ENCODE measurements at places on chromosomes 13 and 19. TPM values are rescaled to one million over a fixed set of nuclear protein-coding genes. Genes with fewer than 3 reads are reported as not detected.

The MBD3L2 gene
- not detected for polyA plus RNA-seq

The ZNF468 gene
- 6.9 TPM for polyA plus RNA-seq

The TMPRSS9 gene
- not detected for polyA plus RNA-seq

The ZNF730 gene
- polyA plus RNA-seq, result 0.18 TPM

The RNF17 gene
- not detected for polyA plus RNA-seq

The SPTBN4 gene
- polyA plus RNA-seq, result 4.3 TPM

The ZNF835 gene
- polyA plus RNA-seq, result 1.6 TPM

The SHKBP1 gene
- 22.8 TPM for polyA plus RNA-seq

The FKBP8 gene
- 285 TPM for polyA plus RNA-seq

The STOML3 gene
- not detected for polyA plus RNA-seq

The FUT6 gene
- polyA plus RNA-seq, result not detected

The PTH2 gene
- polyA plus RNA-seq, result not detected

The KCNRG gene
- 0.27 TPM for polyA plus RNA-seq

The MBD3L2B gene
- not detected for polyA plus RNA-seq

The TUBA3C gene
- 0.14 TPM for polyA plus RNA-seq

The ANGPTL8 gene
- polyA plus RNA-seq, result 4.8 TPM

The TMEM147 gene
- polyA plus RNA-seq, result 140 TPM

The ALOX5AP gene
- 1.9 TPM for polyA plus RNA-seq

The KLHL1 gene
- not detected for polyA plus RNA-seq

The TEX29 gene
- polyA plus RNA-seq, result 0.25 TPM

The PGLYRP2 gene
- polyA plus RNA-seq, result not detected

The DNMT1 gene
- polyA plus RNA-seq, result 19.3 TPM

The ICAM1 gene
- polyA plus RNA-seq, result 9.8 TPM

The STARD13 gene
- polyA plus RNA-seq, result 9.6 TPM

The UQCRFS1 gene
- polyA plus RNA-seq, result 143 TPM

The ACP5 gene
- 3.8 TPM for polyA plus RNA-seq

The TUBB4A gene
- 2.2 TPM for polyA plus RNA-seq

The PSG6 gene
- polyA plus RNA-seq, result not detected

The A1BG gene
- 32.6 TPM for polyA plus RNA-seq

The SIGLEC9 gene
- 1.2 TPM for polyA plus RNA-seq

The CGB5 gene
- not detected for polyA plus RNA-seq

The CEACAM8 gene
- polyA plus RNA-seq, result not detected

The GPR4 gene
- polyA plus RNA-seq, result 7.7 TPM

The NLRP4 gene
- not detected for polyA plus RNA-seq

The SLC6A16 gene
- polyA plus RNA-seq, result 1.2 TPM

The MEDAG gene
- polyA plus RNA-seq, result 7.3 TPM

The GRK1 gene
- polyA plus RNA-seq, result 0.43 TPM

The HCN2 gene
- polyA plus RNA-seq, result 19.3 TPM

The MCF2L gene
- 33.2 TPM for polyA plus RNA-seq

The FFAR3 gene
- polyA plus RNA-seq, result 0.05 TPM

The SWSAP1 gene
- 1.9 TPM for polyA plus RNA-seq

The PALM3 gene
- polyA plus RNA-seq, result 0.45 TPM

The LRRC25 gene
- 1.5 TPM for polyA plus RNA-seq

The GPR183 gene
- polyA plus RNA-seq, result 14.5 TPM

The WDR88 gene
- not detected for polyA plus RNA-seq

The TMEM272 gene
- 3.4 TPM for polyA plus RNA-seq

The ELSPBP1 gene
- polyA plus RNA-seq, result not detected

The KCNJ14 gene
- 0.16 TPM for polyA plus RNA-seq

The SSC5D gene
- polyA plus RNA-seq, result 4.4 TPM

The PLK5 gene
- 0.11 TPM for polyA plus RNA-seq

The STXBP2 gene
- 5.0 TPM for polyA plus RNA-seq

The CAPNS1 gene
- polyA plus RNA-seq, result 726 TPM

The ZNF296 gene
- polyA plus RNA-seq, result 0.25 TPM

The ERICH6B gene
- polyA plus RNA-seq, result not detected

The PALM gene
- polyA plus RNA-seq, result 30.3 TPM

The ELANE gene
- polyA plus RNA-seq, result 3.4 TPM

The PEG3 gene
- 3.1 TPM for polyA plus RNA-seq

The ZFR2 gene
- 0.86 TPM for polyA plus RNA-seq
